ENCODE measurements at places on chromosomes 1 and 21.

- no peak for DNase-seq
Observed at GRCh38 chr1:27116697-27117096, 38.2 kb downstream of the SLC9A1 start.

- no peak for DNase-seq
Observed at GRCh38 chr1:167105271-167106118, 11.6 kb downstream of the STYXL2 start.

- DNase-seq: no peak
Observed at GRCh38 chr1:21866707-21867043, 54.6 kb downstream of the LDLRAD2 start.

- no peak for DNase-seq
Observed at GRCh38 chr1:95627244-95627643, 393.2 kb downstream of the RWDD3 start.

DNA sequence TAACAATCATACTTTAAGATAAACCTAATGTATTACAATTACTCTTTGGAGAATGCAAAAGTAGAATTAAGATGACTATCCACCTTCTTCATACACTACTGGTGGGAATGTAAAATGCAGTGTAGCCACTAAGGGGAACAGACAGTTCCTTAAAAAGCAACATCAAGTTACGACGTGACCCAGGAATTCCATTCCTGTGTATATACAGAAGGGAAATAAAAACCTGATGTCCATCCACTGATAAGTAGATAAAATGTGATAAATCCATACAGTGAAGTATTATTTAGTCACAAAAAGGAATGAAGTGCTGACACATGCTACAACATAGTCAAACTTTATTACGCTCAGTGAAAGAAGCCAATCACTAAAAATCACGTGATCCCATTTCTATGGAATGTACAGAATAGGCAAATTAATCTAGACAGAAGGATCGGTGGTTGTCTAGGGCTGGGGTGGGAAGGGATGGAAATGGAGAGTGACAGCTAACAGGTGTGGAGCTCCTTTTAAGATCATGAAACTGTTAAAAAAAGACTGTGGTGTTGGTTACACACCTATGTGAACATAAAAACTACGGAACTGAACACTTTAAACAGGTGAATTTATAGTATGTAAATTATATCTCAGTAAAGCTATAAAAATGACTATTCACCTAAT lies 42.1 kb downstream of the NRIP1 start:
- no peak for DNase-seq
